Stimulated activated CD8-positive, alpha-beta memory T cell treated with anti-CD3 and anti-CD28 coated beads, Interleukin-15, amount 100 ng/mL, for 4 hours (primary cell): ENCODE measurements at places on chromosomes 7 and 10.

GRCh38 chr10:128009372-128010126 is 102.6 kb downstream of the PTPRE start:
- DNase-seq, result no peak

GRCh38 chr10:44911081-44911540 is at the start of gene TMEM72:
Gene TMEM72, plus strand, starts transcription at chr10:44911337. Its CDS starts 176 bp downstream, at chr10:44911513.
- no peak for DNase-seq

DNA sequence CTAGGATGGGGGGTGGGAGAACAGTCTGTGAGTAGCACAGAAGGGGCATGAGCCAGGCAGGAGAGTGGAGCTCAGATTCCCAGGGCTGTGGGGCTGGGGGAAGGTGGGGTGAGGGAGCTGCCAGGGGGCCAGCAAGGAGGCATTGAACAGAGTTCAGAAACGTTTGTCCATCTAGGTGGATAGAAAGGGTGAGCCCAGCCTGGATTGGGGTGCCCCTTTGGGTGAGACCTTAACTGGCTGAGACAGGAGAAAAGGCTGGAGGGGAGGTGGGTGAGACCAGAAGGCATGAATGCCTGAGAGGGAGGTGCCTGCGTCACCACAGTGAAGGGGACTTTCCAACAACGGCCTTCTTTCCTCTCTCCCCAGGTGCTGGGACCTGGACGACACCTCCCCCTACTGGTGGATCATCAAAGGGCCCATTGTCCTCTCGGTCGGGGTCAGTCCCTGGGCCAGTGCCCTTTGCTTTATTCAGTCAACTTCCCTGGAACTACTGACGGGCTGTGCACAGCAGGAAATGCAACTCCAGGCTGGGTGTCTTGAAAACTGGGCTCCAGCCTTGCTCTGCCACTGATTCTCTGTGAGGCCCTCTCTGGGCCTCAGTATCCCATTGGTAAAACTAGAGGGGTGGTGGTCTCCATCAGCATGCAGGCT is 11.0 kb downstream of the GHRHR start:
- DNase-seq, result no peak

DNA sequence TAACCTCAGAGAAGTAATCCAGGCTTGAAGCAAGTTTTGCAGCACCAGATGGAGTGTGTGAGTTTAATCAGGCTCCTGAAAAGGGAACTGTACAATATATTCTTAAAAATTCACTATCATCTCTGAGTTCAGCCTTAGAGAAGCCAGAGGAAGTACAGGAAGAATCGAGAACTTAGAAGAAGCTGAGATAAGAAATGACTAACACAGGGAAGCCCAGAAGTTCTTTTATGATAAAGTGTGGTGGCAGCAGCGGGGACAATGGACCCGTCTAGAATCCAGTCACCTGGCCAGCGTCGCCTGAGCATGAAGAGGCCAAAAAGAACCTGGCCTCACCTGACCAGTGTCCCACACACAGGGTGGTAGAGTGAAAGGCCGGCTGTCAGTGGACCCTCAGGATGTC is 161.0 kb downstream of the USP6NL start:
- no peak for DNase-seq

- no peak for DNase-seq
These were observed 195.9 kb downstream of the CFTR start for GRCh38 chr7:117675497-117676435.

DNA sequence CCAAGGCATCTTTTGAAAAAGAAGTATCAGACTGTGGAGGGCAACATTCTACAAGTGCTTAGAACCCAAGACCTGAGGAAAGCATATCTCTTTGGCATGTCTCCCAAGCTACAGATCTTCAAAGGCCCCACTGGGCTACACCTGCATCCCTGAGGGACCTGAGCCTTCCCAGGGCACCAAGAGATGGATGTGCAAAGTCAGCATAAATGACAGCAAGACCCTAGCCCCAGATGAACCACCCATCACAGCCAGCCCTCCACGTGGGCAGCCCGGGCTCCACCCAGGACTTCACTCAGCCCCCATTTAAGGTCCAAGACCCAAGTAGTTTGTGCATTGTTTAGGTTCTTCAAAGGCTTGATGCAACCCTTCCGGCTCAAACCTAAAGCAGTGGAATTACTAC is 123.5 kb downstream of the SFMBT2 start:
- no peak for DNase-seq

DNA sequence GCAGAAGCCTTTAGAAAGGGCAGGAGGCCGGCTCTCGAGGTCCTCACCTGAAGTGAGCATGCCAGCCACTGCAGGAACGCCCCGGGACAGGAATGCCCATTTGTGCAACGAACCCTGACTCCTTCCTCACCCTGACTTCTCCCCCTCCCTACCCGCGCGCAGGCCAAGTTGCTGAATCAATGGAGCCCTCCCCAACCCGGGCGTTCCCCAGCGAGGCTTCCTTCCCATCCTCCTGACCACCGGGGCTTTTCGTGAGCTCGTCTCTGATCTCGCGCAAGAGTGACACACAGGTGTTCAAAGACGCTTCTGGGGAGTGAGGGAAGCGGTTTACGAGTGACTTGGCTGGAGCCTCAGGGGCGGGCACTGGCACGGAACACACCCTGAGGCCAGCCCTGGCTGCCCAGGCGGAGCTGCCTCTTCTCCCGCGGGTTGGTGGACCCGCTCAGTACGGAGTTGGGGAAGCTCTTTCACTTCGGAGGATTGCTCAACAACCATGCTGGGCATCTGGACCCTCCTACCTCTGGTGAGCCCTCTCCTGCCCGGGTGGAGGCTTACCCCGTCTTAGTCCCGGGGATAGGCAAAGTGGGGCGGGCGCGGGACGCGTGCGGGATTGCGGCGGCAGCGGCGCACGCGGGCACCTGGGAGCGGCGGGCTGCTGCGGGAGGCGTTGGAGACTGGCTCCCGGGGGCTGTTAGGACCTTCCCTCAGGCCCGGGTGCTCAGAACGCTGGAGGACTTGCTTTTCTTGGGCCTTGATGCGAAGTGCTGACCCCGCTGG is at the start of gene FAS:
FAS (plus strand) TSS at position 415 of the 777 bp plus-strand sequence; CDS start at position 494, 79 bp downstream.
- peak; percentile 65 for DNase-seq

GRCh38 chr7:140676306-140676705 is 3.6 kb downstream of the ADCK2 start:
- DNase-seq, result no peak

- DNase-seq, result no peak
These were observed 159.3 kb downstream of the LCOR start for GRCh38 chr10:96991313-96991841.

GRCh38 chr7:106895246-106895864 is 30.3 kb downstream of the PIK3CG start:
- DNase-seq, result no peak

DNA sequence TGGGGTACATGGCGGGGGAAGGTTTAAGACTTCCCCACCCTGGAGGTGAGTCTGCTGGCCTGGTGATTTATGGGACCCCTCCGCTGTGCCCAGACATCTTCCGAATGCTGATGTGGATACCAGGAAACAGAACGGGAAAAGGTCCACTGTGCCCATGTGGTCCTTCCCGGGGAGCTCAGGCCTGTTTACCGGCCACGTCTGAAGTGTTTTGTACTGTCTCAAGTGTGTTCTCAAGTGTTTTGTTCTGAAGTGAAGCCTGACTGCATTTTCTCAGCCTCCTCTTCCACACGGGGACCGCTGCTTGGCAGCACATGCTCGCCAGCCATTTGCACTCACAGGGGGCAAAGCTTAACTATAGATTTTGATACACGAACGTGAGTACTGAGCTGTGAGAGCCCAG is 127.2 kb downstream of the TEX36 start:
- no peak for DNase-seq

GRCh38 chr10:670990-671389 is 18.5 kb downstream of the DIP2C start:
- DNase-seq, result no peak

- no peak for DNase-seq
These were observed 123.2 kb upstream of the UNC5B start for GRCh38 chr10:71089162-71089561.

DNA sequence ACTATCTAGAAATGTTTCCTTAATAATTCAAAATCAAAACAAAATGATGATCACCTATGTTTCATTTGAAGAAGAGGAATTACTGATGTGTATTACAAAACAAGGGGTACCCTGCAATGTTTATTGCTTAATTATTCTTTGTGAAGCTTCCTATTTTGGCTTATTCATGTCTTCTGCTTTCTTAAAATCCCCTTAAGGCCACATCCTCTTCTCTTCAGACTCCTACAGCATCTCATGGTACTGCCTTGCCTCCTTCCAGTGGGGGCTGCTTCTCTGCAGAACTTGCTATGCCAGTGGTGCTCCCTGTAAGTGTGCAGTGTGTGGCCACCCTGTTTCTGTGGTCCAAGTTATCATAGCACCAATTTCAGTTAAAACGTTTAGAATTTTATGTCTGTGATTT is 35.0 kb downstream of the CCDC146 start:
- no peak for DNase-seq

- no peak for DNase-seq
These were observed 27.2 kb downstream of the ADCYAP1R1 start for GRCh38 chr7:31079126-31079823.

DNA sequence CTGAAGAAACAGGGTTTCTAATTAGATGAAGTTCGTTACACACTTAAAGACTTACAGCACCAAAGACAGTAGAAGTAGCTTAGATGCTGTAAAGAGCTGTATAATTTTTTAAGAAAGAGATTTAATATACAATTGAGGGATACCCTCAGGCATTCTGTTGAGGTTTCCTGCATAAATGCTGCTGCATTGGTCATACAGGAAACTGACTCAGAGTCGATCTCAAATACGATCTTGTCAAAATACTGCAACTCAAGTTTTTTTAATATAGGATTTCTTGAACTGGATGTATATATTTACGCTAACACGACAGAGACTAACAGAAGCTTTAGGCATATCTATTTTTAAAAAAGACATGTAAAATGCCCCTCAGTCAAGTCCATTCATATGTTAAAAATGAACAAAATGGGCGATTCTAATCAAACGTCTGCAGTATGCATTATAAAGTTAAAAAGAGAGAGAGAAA is 2.4 kb upstream of the ARID5B start:
- no peak for DNase-seq

DNA sequence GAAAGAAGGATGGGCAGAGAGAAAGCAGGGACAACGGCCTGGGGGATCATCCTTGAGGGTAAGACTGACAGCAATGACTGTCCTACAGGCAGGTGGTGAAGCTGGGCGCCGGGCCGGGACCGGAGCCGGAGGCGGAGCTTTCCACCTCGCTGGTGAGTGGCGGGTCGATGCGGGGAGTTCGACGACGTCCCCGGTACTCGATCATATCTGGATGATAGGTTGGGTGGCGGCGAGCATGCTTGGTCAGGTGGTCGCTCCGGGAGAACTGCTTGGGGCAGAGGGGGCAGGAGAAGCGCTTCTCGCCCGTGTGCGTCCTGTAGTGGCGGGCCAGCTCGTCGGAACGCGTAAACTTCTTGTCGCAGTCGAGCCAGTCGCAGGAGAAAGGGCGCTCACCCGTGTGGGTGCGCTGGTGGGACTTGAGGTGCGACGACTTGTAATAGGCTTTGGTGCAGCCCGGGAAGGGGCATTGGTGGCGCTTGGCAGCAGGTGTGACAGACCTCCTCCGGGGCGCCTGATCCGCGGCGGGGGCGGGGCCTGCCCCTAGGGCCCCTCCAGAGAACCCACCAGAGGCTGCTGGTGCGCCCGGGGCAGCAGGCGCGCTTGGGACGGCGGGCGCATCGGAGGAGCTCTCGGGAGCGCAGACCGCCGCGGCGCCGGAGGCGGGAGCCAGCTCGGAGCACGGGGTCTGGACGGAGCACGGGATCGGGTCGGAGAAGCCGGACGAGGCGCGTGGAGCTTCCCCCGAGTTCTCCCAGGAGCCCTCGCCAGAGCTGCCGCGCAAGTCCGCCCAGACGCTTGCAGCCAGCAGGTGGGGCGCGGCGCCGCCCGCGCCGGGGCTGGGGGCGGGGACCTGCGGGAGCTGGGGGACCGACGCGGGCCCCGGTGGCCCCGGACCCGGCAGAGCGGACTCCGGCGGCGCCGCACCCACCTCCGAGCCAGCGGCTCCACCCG is 752 bp downstream of the KLF14 start:
- DNase-seq, result no peak

DNA sequence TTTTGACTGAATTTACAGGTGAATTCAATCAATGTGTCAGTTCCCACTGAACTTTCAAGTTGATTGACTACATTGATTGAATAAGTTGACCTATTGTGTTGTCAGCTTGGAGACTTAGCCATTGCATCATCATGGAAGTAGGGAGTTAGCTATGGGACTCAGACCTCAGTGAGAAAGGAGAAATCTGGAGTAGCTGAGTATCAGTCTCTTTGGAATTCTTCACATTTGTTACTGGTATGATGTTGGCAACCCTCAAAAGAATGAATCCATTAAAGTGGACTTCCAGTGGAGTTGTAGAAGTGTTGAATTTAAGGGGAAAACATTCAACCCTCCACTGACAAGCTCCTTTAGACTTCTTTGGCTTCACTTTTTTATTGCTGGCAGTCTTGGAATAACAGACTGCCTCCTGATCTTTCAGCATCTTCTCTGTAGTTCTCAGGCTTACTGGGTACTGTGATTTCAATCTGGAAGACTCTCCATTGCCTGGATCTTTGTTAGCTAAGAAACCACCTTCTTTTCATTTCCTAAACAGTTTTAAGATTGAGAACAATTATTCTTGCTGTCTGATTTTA is 160.3 kb upstream of the NRP1 start:
- no peak for DNase-seq

- DNase-seq, result no peak
These were observed 3.9 kb upstream of the NRF1 start for GRCh38 chr7:129607471-129608120.

DNA sequence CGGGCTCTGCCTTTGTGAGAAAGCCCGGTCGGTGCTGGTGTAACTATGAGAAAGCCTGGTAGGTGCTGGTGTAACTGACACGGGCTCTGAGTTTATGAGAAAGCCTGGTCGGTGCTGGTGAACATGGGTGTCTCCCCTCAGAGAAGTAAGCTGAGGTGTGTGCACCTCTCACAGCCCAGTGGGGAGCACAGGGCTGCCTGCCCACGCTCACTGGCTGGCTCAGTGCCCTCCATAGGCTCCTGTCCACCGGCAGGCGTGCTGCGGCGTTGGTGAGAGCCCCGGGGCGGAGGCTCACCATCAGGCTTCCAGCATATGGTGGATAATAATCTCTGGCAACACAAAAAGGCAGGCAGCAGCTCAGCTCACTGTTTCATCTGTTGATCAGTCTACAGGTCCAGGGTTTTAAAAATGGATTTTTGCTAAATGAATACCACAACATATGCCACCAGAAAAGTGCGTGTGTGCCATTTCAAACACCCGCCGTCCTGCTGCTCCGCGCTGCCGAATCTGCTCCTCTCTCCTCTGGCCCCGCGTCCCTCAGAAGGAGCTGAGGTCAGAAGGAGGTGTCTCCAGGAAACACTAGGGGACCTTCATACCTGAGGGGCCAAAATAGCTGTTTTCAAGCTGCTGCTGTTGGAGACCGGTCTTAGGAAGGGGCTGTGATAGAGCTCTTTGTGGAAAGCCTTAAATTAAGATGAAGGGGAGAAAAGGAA is 365.7 kb downstream of the DNAJB6 start:
- no peak for DNase-seq

GRCh38 chr10:74529205-74529604 is 297.2 kb upstream of the KAT6B start:
- no peak for DNase-seq

- DNase-seq, result no peak
These were observed 265.9 kb upstream of the ZMIZ1 start for GRCh38 chr10:78802866-78803265.
